ENCODE measurements at places on chromosomes 7 and 10. TPM values are rescaled to one million over a fixed set of nuclear protein-coding genes. Genes with fewer than 3 reads are reported as not detected.

GRCh38 chr10:11578802-11579255 is 32.6 kb downstream of the USP6NL start:
- no peak for DNase-seq
- no peaks in the 10 kb centered on the region for H3K27me3 ChIP-seq
- no peak overlapping the region for H3K4me3 ChIP-seq
- no peak overlapping the region for H3K27ac ChIP-seq
- no peaks in the 10 kb centered on the region for H3K36me3 ChIP-seq

Gene ASZ1
- not detected for total RNA-seq

Gene GRID2IP
- total RNA-seq: not detected

- DNase-seq: no peak
- no peak overlapping the region for H3K4me3 ChIP-seq
- no peak overlapping the region for H3K27ac ChIP-seq
- H3K4me1 ChIP-seq: peaks cover 2% of the 10 kb centered on the region
- H3K36me3 ChIP-seq: no peaks in the 10 kb centered on the region
These were observed 10.1 kb downstream of the PAPOLB start for GRCh38 chr7:4851459-4852422.

DNA sequence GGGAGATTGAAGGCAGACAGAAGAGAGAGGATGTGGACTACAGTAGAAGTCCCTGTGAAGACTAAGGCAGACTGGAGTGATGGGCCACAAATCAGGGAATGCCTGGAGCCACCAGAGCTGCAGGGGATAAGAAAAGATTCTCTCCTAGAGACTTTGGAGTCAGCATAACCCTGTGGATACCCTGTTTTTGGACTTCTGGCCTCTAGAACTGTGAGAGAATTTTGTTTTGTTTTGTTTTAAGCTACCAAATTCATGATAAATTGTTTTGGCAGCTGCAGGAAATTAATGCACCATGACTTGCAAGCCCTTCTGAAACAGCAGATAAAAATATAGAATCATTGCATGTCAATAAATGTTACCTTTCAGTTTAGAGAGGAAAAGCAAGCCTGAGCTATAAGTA is 41.3 kb downstream of the INHBA start:
- peaks cover under 1% of the 10 kb centered on the region for H3K4me1 ChIP-seq
- no peaks in the 10 kb centered on the region for H3K36me3 ChIP-seq
- no peaks in the 10 kb centered on the region for H3K27me3 ChIP-seq

DNA sequence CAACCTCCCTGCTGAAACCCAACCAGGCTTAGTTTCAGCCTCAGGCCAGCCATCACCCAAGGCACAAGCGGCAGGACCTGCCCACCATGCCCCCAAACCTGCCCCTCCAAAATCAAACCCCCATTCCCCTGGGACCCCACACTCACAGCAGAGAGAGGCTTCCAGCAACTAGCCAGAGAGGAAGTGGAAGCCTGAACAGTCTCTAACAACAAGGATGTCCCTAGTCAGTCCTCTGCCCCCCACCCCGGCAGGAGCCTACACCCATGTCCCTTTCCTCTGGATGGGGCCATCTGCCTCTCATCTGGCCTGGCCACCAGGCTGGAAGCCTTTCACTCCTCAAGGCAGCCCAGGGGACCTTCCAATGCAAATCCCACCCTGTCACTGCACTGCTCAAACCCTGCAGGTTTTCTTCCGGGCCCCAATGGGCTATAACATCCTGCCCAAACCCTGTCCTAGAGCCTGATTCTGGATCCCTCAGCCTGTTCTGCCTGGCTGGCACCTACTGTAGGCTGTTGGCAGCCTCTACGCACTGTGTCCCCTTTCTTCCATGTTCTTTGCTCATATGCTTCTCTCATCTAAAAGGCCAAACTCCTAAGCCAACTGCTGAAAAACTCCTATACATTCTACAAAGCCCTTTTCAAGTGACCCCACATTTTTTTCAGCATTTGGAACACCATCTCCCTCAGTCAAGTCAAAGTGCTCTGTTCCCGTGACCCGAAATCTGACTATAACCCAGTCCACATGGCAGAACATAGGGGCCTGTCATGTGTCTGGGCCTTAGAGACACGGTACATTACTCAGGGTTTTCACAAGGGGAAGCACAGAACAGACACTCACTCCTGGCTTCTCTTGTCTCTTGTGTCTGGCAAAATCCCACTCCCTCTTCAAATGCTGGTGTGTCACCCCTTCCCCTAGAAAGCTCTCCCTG is 253.3 kb downstream of the TNS3 start:
- no peak overlapping the region for H3K4me3 ChIP-seq
- peaks cover 32% of the 10 kb centered on the region for H3K4me1 ChIP-seq
- DNase-seq: no peak

- no peaks in the 10 kb centered on the region for H3K4me1 ChIP-seq
- no peak overlapping the region for H3K4me3 ChIP-seq
- peaks cover 3% of the 10 kb centered on the region for H3K36me3 ChIP-seq
- H3K27me3 ChIP-seq: no peaks in the 10 kb centered on the region
- DNase-seq: no peak
These were observed 41.6 kb downstream of the PROSER2 start for GRCh38 chr10:11864727-11865126.

Gene COBL
- 0.11 TPM for total RNA-seq

DNA sequence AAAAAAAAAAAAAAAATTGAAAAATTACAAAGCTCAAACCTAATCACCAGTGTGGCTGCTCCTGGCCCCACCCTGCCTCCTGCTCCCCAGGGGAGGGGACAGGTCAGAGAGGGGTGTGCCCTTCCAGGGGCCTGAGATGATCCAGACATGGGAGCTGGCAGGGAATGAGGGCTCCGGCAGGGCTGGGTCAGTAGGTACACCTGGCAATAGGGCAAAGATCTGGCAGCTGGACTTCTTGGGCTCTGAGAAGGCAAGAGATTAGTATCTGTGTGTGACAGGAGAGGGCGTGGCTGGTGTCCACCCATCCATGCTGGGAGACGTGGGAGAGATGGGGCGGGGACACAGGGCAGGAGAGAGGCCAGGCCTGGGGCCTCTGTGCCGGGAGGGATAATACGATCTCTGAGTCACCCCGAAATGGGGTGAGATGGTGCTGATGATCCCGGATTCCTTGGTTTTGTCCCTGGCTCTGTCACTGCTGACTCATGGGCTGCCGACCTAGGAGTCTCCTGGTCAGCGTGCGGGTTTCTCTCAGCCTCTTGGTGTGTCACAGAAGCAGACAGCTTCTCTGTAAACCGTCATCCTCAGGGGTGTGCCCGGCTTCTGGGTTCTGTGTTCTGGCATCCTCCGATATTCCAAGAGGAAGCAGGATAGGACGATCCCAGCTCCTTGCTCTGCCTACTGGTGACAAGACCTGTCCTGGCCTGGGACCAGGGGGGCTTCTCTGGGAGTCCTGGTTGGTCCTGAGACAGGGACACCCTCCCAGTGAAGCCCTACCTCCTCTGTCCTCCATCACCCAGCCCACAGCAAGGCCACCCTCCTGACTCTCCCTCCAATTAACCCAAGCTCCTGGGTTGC is 8.2 kb upstream of the CLDN4 start:
- H3K27me3 ChIP-seq: no peaks in the 10 kb centered on the region
- DNase-seq: no peak
- no peak overlapping the region for H3K27ac ChIP-seq

Gene GPR26
- not detected for total RNA-seq

Gene GJD4
- total RNA-seq: not detected

DNA sequence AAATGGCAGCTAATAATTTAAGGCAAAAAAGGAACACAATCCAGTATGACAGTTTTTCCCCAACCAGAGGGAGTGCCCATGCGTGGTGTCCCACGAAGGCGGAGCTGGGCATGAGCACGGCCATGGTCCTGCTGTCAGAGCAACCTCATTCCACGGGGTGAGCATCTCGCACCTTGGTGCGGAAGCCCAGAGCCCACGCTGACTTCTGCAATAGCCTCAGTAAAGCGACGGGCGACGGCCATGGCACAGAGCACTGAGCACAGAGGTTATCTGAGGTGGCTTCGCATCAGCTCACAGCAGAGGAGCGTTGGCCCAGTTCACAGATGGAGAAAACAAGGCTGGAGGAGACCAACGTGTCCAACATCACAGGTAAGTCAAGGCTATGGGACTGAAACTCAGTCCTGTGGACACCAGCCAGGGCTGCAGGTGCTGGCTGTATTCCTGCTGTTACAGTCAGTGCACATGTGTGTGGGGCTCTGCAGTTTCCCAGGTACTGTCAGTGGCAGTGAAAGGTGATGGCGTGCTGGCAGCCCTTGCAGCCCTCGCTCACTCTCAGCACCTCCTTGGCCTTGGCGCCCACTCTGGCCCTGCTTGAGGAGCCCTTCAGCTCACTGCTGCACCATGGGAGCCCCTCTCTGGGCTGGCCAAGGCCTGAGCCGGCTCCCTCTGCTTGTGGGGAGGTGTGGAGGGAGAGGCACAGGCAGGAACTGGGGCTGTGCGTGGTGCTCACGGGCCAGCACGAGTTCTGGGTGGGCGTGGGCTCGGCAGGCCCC is 525.6 kb downstream of the PTPRN2 start:
- no peaks in the 10 kb centered on the region for H3K4me1 ChIP-seq
- no peak for DNase-seq
- H3K36me3 ChIP-seq: no peaks in the 10 kb centered on the region
- H3K27ac ChIP-seq: no peak overlapping the region
- H3K4me3 ChIP-seq: no peak overlapping the region
